NCI-H1930 (cell line): ENCODE measurements at places on chromosomes 2 and 18.

- no peak for DNase-seq
Measured at GRCh38 chr2:39411181-39411944, 25.7 kb downstream of the MAP4K3 start.

GRCh38 chr2:88176352-88176984 lies 6.3 kb downstream of the THNSL2 start:
- no peak for DNase-seq

DNA sequence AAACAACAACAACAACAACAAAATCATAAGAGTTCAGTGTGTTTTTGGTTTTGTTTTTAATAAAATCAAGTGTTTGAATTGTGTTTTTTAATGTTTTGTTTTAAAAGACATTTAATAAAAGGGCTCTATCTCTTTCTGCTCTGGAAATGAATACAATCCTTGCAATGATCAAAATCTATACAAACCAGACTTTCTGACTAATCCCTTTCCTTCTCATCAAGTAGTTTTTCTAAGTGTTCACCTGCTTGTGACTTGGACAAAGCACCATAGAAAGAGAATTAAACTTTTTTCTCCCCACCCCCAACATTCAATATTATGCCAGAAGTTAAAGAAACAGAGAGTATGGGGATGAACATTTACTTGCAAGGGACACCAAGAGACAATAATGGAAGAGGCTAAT lies 61.4 kb downstream of the KCTD18 start:
- DNase-seq, result no peak

DNA sequence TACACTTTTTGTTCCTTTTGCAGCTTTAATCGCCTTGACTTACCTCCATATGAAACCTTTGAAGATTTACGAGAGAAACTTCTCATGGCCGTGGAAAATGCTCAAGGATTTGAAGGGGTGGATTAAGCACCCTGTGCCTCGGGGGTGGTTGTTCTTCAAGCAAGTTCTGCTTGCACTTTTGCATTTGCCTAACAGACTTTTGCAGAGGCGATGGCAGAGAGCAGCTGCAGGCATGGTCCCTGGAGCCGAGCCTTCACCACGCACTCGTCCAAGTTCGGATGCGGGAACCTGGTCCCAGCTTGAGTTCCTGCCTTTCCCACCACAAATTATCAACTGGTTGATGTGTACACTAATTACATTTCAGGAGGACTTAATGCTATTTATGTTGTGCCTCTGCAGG lies 232.7 kb downstream of the ALPK2 start:
- no peak for DNase-seq

GRCh38 chr18:5771343-5771742 lies 124.0 kb downstream of the TMEM200C start:
- DNase-seq, result no peak

DNA sequence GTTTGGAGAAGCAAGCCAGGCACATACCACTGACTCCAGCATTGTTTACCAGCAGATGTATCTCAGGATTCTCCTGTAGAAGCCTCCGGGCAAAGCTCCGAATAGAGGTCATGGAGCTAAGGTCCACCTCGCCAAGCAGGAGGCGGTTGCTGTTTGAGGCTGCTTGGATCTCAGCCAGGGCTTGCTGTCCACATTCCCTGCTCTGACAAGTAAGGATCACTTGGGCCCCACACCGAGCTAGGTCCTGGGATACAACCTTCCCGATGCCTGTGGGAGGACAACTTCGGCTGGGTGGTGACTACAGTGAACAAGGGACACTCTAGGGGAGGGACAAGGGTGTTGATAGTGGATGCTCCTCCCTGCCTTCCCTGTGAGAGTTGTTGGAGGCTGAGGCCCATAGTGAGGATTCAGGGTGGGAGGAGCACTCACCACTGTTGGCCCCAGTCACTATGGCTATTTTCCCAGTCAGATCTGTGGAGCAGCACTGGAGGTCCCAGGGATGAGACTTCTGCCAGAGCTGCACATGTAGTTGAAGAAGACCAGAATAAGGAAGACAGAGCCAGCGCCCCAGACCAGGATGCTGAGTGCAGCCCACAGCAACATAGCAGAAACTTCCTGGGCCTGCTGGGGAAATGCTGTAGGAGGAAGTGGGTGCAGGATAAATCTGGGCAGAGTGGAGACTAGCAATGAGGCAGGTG lies 8.3 kb downstream of the C2orf81 start:
- no peak for DNase-seq

- no peak for DNase-seq
Measured at GRCh38 chr2:69241093-69241492, 145.9 kb downstream of the GFPT1 start.

GRCh38 chr18:56108478-56109367 lies 520.7 kb upstream of the TCF4 start:
- no peak for DNase-seq

DNA sequence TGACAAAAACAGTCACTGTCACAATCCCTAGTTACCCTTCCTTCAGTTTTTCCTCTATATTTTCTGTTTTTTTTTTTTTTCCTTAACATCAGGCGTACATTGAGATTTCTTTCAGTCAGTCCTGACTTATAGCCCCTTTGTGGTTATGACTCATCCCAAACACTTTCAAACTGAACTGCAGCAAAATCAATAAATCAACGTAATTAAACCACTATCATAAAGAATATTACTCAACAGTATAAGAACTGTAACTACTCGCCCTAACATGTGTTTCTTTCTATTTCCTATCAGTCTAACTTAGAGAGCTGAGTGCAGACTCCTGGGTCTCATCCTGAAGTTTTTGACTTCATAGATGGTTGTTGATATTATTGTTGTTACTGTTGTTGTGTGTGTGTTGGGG lies 523.5 kb downstream of the LRRTM4 start:
- DNase-seq, result no peak

DNA sequence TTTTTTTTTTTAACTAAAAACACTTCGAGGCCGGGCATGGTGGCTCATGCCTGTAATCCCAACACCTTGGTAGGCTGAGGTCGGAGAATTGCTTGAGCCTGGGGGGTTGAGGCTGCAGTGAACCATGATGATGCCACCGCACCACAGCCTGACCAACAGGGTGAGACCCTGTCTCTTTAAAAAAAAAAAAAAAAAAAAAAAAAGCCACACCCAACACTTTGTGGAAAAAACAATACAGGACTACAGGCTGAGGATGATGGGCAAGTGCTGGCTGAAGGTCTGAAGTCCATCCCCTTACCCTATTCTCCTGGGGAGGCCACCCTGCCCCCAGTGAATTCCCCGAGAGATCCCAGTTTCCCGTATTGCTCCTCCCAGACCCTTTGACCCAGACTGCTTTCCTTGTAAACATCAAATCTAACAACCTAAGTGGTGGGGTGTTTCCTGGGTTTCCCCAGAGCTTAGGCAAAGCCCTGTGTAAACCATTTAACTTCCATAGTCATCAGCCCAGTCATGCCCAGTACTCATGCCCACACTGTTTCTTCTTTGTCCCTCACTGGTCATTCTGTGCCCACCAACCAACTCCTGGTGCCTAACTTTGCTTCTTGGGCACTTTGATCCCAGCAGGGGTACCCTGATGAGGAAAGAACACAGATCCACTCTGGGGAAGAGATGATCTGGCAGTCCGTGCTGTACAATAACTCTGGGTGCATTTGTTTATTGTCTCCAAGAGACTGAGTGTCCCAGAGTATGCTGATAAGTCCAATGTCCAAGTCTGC lies 5.8 kb upstream of the TMEM37 start:
- DNase-seq, result no peak

DNA sequence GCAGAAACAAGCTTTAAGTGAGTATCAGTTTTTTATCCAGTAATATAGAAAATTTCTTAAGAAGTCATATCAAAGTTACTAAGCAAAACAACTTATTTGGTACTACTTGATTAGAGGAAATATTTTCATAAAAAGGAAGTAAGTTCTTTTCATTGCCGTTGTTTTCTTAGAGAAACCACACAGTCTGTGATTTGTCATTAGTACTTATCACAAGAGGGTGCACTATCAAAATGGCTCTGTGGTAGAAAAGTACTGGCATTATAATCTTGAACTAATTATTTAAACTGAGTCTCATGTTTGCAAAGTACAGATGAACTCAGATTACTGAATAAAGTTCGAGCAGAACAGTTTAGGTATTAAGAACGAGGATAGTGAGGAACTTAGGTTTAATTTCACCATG lies 93.4 kb downstream of the IKZF2 start:
- no peak for DNase-seq

DNA sequence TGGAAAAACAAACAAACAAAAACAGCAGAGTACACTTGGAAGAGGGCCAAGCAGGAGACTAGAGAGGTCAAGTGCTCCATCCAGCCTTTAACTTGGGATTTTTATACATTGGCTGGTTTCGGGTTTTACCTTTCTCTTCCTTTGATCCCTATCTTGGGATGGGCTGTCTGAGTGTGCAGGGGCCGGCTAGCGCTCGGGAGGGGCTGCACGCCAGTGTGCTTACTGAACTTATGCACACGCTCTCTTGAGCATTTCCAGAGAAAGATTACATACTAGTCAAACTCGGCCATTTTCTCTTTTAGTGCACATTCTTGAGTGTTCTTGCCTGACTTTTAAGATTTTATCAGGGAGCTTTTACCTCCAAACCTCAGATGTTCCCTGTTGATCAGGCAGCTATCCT lies 707.8 kb downstream of the DSC3 start:
- DNase-seq, result no peak

- no peak for DNase-seq
Measured at GRCh38 chr2:239540174-239540573, 139.4 kb upstream of the HDAC4 start.

GRCh38 chr2:218745160-218745558 lies 34.5 kb downstream of the TTLL4 start:
- DNase-seq, result no peak

GRCh38 chr2:11478899-11479605 lies 13.1 kb upstream of the E2F6 start:
- no peak for DNase-seq

DNA sequence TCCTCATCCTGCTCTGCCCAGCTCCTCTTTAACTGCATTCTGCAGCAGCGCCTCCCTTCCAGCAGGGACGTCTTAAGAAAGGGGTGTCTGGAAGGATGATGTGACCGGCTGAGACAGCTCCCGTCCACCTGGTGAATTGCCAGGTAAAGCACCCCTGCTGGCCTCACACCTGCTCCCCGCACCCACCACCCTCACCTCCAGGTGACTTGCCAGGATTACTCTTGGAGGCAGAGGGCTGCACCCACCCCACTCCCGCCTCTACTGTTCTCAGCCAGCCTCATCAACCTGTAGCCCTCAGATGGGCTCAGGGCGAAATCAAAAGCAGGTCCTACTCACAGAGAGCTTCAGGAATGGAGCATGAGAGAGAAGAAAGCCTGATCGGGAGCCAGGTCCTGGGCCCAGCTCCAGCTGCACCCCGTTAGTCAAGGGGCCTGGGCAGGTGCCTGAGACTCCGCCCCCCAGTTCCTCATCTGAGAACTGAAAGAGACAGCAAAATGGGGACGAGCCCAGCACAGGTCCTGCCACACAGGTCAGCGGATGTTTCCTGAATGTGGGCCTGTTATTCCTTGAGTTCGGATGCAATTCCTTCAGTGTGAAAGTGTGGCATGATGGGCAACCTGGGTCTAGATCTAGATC lies 5.6 kb downstream of the ADRA2B start:
- no peak for DNase-seq

- no peak for DNase-seq
Measured at GRCh38 chr2:24342110-24342910, 18.0 kb downstream of the ITSN2 start.

- no peak for DNase-seq
Measured at GRCh38 chr2:217387776-217388387, 528.0 kb upstream of the TNP1 start.

DNA sequence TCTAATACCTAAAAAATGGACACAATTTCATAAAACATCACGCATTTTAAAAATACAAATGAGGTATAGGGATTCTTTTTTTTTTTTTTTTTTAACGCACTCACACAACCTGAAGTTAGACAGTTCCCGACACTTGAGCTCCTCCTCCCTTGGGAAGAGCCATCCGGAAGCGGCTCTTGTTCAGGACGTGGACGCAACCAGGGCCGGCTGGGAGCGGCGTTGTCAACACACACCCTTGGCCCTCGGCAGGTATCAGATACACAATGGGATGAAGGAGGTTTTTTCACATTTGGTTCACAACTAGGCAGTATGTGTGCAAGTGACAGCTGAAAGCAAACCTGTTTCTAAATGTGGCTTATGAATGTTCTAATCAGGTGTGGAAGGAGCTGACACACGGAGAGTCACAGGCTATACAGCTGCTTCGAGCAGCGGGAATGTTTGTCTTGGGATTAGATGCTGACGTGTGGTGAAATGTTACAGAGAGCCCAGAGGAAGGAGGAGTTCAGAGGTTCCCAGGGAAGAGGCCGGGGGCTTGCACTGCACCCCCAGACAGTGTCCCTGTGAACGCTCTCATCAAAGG lies 111.1 kb downstream of the PXDN start:
- no peak for DNase-seq

DNA sequence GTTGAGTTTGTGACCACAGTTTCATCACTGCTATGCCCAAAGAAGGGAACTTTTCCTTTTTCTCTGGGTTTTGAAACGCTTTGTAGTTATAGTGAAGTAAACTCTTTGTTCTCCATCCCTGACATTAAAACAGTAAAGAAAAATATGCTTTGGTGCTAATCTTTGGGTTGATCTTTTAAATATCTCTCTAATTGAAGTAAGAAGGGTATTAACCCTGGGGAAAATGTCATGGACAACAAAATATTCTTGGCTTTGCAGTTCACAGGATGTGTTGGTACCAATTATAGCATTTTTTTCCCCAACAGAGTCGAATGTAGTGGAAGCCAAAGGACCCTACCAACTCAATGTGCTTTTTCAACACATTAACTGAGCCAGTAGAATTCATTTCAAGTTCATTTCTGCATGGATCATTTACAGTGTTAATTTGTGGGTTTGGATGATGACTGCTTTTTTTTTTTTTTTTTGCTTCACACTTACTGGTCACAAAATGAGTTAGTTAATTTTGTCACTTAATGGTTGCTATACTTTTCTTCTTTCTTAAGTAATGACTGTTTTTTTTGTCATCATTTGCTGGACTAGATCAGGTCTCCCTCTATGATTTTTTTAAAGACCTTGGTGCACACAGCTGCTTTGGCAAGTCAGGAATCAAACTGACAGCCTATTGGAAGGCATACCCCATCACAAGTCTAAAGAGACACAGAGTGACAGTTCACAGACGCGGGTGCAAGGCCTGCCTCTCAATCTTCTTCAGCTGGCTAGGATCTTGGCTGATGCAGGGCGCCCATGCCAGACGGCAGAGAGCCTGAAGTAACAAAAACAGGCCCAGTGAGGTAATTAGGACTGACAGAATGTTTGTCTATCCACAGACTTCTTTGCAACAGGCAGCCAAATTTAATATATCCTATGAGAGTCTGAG lies 98.8 kb upstream of the MMADHC start:
- no peak for DNase-seq
